ENCODE measurements at places on chromosomes 2 and 18.
A peak's percentile ranks its signal among the peaks of the same experiment; 100 is the strongest.

DNA sequence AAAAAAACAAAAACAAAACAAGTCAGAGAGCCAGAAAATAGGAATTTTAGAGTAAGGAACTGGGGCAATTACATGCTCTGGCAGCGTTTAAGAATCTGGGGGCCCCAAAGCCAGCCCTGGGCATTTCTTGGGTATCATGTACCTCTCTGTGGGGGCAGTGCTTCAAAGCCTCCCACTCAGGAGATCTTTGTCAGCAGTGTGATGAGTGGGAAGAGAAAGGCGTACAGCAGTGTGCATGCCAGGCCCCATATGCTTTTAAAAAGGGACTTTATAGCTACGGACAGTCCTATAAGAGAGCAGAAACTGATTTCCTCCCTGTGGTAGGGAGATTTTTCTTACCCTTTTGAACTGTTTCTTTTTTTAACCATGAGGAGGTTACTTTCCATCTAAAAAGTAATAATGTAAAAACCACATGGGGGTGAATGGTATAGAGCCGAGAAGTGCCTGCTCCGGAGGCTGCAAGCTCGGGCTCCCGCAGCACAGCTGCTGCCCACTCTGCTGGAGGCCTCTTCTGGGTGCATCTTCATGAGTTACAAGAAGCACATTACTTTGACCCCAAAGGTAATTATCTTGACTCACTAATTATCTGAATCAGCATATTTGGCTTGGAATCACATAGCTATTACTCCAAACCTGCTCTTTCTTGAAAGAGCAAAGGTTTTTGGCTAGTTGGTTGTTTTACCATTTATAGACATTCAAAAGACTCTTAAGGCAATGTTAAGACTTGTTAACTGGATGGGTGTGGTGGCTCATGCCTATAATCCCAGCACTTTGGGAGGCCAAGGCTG is 46.4 kb downstream of the PROC start:
- no peak for DNase-seq

DNA sequence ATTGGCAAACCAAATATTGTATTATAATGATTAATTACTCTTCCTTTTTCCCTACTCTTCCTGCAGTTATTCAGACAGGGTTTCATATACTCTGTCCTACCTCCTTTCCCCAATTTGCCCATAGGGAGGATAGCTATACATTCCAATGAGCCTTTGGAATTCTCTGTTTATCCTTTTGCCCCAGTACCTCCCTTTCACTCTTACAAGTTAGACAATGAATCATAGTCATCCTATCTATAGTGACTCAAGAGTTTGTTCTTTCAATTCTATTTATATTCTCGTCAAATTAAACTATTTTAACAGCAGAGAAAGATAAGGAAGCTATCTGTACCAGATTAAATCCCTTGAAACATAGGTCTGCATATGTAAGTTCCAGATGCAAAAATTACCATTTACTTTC is 437.5 kb downstream of the NR4A2 start:
- no peak for DNase-seq

GRCh38 chr2:189613650-189614420 is 33.2 kb upstream of the SLC40A1 start:
- peak; percentile 39 for DNase-seq

GRCh38 chr2:135829378-135830135 is 7.4 kb downstream of the LCT start:
- no peak for DNase-seq

- DNase-seq, result no peak
Measured at GRCh38 chr2:241147336-241147735, 1.9 kb downstream of the PASK start.

DNA sequence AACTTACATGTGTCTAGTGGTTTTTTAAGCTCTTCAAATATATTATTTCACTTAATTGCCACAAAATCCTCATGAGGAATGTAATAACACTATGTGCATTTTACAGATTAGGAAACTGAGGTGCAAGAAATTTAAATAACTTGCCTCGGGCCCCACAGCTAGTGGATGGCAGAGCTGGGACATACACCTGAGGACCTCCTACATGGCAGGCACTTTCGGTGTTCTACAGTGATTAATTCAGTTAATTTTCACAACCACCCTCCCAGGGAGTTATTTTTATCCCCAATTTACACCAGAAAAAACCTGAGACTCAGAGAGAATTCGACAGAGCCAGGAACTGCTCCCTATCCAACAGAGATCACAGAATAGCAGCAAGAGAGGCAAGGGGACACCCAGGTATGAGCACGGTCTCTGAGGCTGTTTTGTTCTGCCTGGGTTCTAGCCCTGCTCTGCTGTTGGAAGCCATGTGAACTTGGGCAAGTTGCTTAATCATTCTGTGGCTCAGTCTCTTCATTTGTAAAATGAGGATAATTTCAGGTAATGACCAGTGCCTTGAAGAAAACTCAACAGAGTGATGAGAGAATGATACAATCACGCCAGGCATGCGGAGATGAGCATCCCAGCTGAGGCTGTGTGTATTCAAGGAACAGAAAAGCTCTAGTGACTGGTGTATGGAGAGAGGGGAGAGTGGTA is 82.3 kb downstream of the MYCN start:
- peak; percentile 94 for DNase-seq

DNA sequence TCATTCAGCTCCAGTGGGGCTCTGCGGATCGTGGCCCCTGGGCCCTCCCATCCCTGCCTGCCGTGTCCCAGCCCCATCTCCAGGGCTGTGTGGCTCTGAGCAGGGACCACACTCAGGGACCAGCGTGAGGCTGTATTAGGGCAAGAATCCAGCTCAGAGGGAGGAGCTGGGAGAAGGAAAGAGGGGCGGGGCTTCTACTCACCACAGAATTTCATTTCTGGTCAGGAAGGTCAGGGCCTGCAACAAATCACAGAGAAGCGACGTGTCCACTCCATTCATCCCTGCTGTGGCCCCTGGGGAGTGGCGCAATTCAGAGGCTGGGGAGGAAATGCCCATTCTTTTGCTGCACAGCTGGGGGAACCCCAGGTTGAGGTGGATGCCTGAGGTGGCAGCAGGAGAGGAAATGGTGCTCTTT is 828 bp downstream of the CIB4 start:
- peak; percentile 61 for DNase-seq

DNA sequence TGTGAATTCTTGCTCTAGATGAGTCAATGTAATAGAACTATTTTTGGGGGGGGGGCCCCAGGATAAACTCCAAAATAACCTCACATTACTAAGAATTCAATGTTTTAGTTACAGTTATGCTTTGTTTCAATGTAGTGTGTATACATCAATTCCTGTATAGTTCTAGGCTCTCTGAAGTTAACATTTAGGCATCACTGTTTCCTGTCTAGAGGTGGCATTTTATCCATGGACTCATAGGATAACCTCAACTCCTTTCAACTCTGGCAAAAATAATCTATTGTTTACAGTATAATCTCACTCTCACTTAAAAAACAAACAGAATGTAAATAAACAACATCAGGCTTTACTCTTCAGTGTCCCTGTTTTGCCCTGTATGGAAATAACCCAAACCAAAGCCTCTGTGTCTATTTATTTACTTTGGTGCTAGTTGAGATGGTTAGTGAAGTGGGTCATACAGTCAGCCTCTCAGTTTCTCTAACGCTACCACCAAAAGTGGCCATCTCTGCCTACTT is 79.3 kb upstream of the MMADHC start:
- DNase-seq, result no peak

DNA sequence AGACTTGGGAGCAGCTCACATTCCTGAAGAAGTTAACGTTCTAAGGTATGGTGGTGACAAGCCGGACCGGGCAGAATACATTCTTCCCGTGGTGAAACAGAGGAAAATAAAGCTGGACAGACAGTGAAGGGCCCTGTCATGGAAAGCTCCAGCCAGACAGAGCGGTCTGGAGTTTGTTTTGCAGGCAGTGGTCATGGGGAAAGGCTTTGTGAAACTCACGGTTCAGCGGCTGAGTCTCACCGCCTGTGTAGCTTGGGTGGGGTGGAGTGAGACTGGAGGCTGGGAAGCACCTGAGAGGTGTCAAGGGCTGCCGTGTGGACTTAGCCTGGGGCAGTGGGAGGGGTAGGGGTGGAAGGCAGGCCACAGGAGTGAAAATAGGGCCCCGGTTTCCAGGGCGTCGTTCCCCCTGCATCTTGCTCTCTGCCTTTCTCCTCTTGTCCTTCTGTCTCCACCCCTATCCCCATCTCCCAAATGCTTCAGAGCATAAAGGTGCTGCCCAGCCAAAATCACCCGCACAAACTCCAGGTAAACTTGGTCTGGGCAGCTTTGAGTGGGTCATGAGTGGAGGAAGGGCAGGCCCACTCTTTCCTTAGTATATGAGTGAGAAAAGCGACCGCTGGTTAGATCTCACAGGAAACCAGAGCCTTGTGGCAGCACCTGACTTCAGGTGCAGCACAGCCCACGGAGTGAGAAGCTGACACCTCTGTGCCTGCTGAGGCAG is 11.4 kb upstream of the SLC20A1 start:
- DNase-seq, result no peak

DNA sequence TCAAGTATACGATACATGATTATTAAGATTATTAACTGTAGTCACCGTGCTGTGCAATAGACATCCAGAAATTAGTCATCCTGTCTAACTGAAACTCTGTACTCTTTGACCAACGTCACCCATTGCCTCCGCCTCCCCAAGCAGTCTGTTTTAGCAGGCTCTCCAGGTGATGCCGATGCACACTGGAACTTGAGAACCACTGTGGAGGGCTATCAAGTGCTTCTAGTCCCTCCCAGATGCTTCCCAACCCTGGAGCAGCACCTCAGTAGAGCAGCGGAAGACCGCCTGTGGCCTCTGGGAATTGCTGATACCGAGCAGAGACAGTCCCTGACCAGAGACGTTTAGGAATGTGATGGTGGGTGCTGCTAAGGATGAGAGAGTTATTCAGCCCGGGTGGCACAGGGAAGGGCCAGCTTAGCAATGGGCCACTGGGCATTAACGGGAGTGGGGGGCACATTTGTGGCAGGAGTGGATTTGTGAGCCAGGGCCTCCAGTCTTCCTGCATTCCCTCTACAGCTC is 50.7 kb downstream of the LIPG start:
- no peak for DNase-seq

DNA sequence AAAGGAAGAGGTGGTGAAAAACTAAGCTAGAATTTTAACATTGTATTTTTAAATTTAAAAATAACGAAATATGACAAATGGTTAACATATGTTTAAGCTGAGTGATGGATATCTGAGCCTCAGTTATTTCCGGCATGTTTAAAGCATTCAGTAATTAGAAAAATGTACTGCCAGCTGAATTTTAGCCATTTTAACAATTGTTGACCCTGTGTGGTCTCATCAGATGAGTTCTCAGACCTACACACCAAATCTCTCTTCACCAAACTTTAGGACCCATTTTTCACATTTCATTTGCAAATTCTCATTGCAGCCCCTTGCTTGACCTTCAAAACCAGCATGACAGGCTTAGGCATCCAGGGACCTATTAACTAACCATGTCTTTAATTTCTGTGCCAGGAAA is 91.5 kb upstream of the RGPD4 start:
- no peak for DNase-seq

DNA sequence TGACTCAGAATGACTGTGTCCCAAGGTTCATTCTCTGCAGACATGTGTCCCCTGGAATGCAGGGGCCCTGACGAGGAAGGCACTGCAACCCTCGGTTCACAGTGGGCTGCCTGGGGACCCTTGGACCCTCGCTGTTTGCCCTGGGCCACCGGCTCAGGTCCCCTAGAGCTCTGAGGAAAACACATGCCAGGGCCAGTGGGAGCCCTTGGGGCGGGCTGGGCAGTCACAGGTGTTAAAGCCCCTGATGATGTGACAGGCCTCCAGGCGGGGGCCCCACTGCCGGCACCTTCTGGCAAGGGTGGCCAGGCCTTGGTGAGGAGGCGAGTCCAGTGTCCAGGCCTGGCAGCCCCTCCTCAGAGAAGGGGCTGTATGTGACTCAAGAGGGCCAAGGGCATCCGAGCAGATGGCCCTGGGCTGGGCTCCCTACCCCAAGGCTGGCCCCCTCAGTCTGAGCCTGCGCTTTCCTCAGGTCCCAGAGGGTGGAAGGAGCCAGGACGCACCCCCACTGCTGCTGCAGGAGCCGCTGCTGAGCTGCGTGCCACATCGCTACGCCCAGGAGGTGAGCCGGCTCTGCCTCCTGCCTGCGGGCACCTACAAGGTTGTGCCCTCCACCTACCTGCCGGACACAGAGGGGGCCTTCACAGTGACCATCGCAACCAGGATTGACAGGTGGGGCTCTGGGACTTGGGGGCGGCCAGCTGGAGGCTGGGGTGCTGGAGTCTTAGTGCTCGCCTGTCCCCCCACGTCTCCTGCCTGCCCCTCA is 11.1 kb downstream of the CAPN10 start:
- peak; percentile 4 for DNase-seq

- DNase-seq, result no peak
Measured at GRCh38 chr2:55763721-55764120, 70.1 kb upstream of the PNPT1 start.

All from BE2C (cell line).